ENCODE measurements at places on chromosomes 7 and 10.

- peak; percentile 71 for DNase-seq
Observed at GRCh38 chr7:140506788-140507464, 27.6 kb upstream of the MKRN1 start.

- DNase-seq: no peak
Observed at GRCh38 chr10:54010337-54010933, 790.6 kb downstream of the PCDH15 start.

DNA sequence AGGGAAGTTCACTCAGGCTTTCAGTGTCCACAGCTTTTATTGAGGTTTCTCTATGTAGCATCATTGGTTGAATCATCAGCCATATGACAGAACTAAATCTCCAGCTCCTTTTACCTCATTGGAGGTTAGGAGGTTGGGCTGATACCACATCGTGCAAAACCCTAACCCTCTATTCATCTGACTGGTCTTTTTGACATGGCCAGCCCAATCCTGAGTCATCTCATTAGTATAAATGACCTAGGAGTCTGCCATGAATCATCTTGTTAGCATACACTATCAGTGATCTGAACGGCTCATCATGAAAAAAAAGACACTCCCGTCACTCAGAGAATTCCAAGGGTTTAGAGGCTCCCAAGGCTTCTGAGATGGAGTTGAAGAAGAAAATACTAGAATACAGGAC, 669.8 kb upstream of the POT1 start:
- no peak for DNase-seq

DNA sequence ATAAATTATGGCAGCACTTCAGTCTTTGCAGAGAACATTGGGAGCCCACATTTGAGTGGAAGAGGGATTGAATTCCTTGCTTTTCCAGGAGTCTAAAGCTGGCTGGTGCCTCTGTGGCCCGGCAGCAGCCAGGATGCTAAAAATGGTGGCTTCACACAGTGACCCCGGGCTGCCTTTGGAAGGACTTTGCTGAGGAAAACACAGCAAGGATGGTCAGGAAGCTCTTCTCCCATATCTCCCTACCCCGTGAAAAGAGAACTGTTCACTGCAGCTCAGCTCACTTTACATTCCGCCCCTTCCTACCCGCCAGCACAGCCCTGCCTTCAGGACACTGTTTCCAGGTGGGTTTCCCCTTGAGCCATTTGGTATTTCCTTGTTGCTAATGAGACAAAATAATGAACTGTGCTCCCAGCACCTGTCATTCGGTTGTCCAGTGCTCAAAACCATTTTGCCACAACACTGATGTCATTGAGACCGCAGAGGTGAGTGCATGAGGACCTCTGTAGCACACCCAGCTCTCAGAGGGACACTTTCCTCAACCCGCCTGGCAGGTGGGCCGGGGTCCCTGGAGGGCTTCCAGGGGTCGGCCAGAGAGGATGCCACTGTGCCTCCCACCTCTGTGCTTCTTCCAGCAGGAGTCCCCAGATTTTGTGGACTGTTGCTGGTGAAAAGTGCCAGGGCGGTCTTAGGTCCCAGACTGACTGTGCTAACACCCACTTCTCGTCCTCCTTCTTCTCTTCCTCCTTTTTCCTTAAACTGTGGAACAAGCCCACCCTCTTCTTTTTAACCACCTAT, 255.7 kb upstream of the PPP2R2D start:
- no peak for DNase-seq

GRCh38 chr10:28241741-28242399, 61.0 kb downstream of the MPP7 start:
- peak; percentile 79 for DNase-seq

GRCh38 chr10:123833170-123833850, 58.3 kb downstream of the CPXM2 start:
- DNase-seq: no peak

GRCh38 chr7:68306692-68307107, 1291.6 kb upstream of the AUTS2 start:
- DNase-seq: no peak

GRCh38 chr10:92404612-92405418, 113.8 kb downstream of the MARCHF5 start:
- no peak for DNase-seq

GRCh38 chr7:150322114-150322832, 882 bp upstream of the LRRC61 start:
- no peak for DNase-seq

DNA sequence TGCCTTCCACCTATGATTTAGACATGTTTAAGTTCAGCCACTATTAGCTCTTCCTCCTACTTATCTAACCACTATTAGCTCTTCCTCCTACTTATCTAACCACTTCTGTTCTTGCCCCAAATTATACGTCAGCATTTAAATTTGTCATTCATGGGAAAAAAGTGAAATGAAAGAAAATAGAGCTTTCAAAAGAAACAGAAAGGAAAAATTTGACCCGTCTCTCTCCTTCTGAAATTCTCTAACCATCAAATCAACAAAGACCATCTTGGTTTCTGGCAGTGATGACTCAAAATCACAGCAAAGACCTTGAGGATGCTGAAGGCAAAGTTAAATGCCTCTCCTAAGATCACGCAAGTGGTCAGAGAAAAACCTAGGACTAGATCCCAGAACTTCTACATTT, 2.6 kb downstream of the LIPA start:
- DNase-seq: no peak

All from hepatocyte (in vitro differentiated cells).